Uterine smooth muscle cell (primary cell): ENCODE measurements at places on chromosomes 5 and 9. TPM values are rescaled to one million over a fixed set of nuclear protein-coding genes. Genes with fewer than 3 reads are reported as not detected.

SPAG8 gene
- total RNA-seq: 0.75 and 1.3 TPM in 2 replicates

SLC6A7 gene
- total RNA-seq: under 0.01 TPM in 1 of 2 replicates, not detected in the other

KCTD16 gene
- 0.33 and 1.00 TPM in 2 replicates for total RNA-seq

AQP3 gene
- 0.89 and 1.00 TPM in 2 replicates for total RNA-seq

GARIN3 gene
- total RNA-seq: not detected in 2 replicates

ARL14EPL gene
- 0.89 TPM in 1 of 2 replicates, not detected in the other for total RNA-seq

DMRT3 gene
- total RNA-seq: not detected in 2 replicates

PCDHGA11 gene
- total RNA-seq: 11.7 and 13.6 TPM in 2 replicates

SLC6A3 gene
- total RNA-seq: not detected in 2 replicates

PLCXD3 gene
- 5.5 and 23.2 TPM in 2 replicates for total RNA-seq

MYOT gene
- total RNA-seq: not detected in 2 replicates

IFNA21 gene
- not detected in 2 replicates for total RNA-seq

KCNN2 gene
- 0.22 and 0.37 TPM in 2 replicates for total RNA-seq

TXNDC8 gene
- not detected in 2 replicates for total RNA-seq

IQGAP2 gene
- total RNA-seq: 2.1 and 3.5 TPM in 2 replicates

ARHGEF37 gene
- total RNA-seq: 0.66 and 1.5 TPM in 2 replicates

ANXA6 gene
- 549 and 560 TPM in 2 replicates for total RNA-seq

TCF7 gene
- 0.37 and 2.0 TPM in 2 replicates for total RNA-seq

PCDHA11 gene
- total RNA-seq: 0.22 and 0.50 TPM in 2 replicates

GOLPH3 gene
- 99.9 and 105 TPM in 2 replicates for total RNA-seq

TEX53 gene
- total RNA-seq: not detected in 2 replicates

ANKRD34B gene
- total RNA-seq: not detected in 2 replicates

IGFBPL1 gene
- total RNA-seq: 0.12 TPM in 1 of 2 replicates, not detected in the other

PHF24 gene
- total RNA-seq: under 0.01 and 0.11 TPM in 2 replicates

SH3GL2 gene
- total RNA-seq: 0.33 and 0.50 TPM in 2 replicates

NUTM2F gene
- total RNA-seq: not detected in 2 replicates

RASGEF1C gene
- 0.11 TPM in 1 of 2 replicates, not detected in the other for total RNA-seq

ZNF169 gene
- 2.5 and 3.4 TPM in 2 replicates for total RNA-seq

CDC20B gene
- total RNA-seq: under 0.01 and 0.22 TPM in 2 replicates

ZNF354C gene
- total RNA-seq: 9.4 and 10.0 TPM in 2 replicates

SMIM23 gene
- not detected in 2 replicates for total RNA-seq

TMEM245 gene
- total RNA-seq: 50.2 and 56.7 TPM in 2 replicates
